Cerebellar nuclear complex (tissue), 1 donor: ENCODE measurements at places on chromosomes 5 and 9.

GRCh38 chr9:76926324-76926741, 20.4 kb upstream of the PRUNE2 start:
- no peak for DNase-seq

GRCh38 chr9:72460342-72461312, 60.8 kb upstream of the TMC1 start:
- no peak for DNase-seq

- DNase-seq: no peak
These were observed 178.8 kb downstream of the GAPVD1 start for GRCh38 chr9:125440411-125440810.

DNA sequence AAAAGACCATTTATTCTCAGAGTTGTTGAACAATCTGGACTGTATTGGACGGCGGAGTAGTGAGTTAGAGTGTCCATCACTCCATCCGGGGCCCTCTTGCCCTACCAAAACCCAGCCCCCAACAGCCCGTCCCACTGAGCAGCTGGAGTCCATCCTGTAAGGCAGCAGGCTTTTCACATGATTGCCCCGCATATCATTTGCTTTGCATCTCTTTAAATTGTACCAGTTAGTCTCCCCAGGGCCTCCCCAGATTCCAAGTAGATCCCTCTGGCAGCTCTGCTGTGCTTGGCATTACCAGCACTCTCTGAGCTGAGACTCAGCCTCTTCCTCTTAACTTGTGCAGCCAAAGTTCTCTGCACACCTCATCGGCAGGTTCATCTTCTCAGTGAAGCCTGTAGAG, 48.6 kb upstream of the ADCY2 start:
- no peak for DNase-seq

DNA sequence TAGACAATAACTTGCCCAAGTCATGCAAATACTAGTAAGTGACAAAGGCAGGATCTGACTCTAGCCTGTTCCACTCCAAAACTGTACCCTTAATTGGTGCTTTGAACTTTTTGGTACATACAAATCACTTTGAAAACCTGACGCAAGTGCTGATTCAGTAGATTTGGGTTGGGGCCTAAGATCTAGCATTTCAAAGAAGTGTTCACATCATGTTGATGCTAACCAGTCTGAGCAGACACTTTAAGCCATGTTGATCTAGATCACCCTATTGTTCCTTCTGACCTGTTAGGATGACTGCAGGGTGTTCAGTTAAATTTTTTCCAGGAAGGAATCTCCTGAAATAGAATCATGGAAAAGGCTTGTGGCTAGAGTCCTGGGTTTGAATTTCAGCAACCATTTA, 57.7 kb upstream of the CPEB4 start:
- no peak for DNase-seq

DNA sequence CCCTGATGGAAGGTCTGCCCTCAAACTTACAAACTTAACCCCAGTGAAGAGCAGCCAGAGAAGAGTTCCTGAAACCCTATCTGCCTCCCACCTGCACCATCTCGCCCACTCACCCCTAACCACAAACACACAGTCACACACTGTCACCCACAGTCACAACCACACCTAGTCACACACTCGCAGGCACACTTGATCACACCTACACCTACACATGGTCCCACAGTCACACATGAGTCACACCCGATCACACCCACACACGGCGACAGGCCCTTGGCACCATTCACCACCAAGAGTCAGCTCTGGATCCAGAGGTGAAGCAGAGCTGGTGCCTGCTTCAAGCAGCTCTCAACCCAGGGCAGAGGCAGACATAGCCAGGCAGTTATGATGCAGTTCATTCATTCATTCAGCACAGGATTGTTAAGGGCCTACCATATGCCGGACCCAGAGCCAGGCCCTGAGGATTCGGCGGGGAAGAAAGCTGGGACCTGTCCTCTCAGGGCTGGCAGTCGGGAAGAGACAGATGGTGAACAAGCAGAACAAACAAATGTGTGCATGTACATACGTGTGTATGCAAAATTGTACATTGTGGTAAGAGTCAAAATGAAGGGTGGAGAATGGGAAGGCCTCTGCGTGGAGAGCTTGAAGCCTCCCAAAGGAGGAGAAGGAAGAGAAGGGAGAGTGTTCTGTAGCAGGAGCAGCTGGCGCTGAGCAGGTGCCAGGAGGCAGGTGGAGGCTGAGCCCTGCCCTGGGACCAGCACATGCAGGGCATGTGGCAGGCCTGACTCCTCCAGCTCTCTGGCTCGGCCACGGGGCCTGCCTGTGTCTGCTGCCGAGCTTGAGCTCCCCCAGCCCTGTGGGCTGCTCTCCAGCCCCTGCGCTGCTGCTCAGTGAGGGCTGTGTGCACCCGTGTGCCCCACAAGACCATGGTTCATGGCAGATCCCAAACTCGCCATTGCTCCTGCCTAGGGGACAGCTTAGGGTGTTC, 6.4 kb downstream of the TSPAN17 start:
- DNase-seq: peak; percentile 20

DNA sequence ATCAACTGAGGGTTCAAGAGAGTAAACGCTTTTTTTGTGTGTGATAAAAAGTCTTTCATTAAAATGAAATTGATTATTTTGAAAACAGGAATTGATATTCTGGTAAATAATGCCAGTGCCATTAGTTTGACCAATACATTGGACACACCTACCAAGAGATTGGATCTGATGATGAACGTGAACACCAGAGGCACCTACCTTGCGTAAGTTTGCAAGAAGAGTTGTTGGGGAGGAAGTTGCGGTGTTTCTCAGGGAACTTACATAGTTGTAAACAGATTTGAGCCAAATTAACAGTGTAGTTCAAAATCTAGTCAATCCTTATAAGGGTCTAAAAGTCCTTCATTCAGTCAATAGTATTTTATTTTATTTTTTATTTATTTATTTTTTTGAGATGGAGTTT, 28.9 kb downstream of the HSDL2 start:
- DNase-seq: no peak
